ENCODE measurements at places on chromosomes 6 and 20.

GRCh38 chr20:58613061-58613854 is 37.8 kb upstream of the STX16 start:
- DNase-seq, result no peak

DNA sequence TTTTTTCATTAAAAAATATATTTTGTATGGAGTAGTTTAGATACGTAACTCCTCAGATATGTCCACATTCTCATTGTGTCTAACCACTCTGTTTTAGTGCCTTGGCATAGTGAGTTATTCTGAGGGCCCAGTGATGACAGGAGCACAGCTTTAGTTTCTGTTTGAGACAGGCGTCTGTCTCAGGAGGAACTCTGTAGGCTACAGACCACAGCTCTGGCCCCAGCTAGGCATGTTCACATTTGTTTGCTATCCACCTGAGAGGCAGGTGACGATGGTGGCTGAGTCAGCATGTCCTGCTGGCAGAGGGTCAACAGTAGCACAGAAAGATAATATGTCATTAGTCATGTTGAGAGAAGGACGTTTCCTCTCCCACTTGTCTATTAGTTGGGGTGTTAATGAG is 16.3 kb downstream of the LRRC1 start:
- DNase-seq, result no peak

- DNase-seq, result no peak
Measured at GRCh38 chr6:64012351-64013001, 376.9 kb downstream of the PHF3 start.

- DNase-seq, result no peak
Measured at GRCh38 chr6:168315596-168315995, 4.0 kb downstream of the DACT2 start.

DNA sequence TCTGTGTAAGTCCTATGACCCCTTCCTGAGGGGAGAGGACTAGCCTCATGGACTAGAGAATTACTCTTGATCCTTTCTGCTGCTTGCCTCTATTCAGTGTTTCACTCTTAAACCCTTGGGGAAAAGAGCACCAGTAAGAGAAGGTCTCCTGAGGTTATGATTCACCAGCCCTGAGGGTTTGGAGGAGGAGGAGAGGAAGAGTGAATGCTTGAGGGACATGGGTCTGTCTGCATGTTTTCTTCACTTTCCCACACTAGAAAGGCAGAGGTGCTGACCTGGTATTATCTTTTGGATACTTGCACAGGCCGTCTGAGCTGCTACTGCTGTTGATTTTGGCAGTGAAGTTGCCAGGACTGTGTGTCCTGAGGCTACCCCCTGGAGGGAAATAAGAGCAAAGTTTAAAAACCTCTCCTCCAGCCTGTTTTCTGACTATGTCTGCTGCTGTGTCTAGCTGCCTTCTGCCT is 78.3 kb downstream of the CD109 start:
- DNase-seq, result no peak

GRCh38 chr6:157708239-157708638 is 114.8 kb upstream of the SNX9 start:
- no peak for DNase-seq

DNA sequence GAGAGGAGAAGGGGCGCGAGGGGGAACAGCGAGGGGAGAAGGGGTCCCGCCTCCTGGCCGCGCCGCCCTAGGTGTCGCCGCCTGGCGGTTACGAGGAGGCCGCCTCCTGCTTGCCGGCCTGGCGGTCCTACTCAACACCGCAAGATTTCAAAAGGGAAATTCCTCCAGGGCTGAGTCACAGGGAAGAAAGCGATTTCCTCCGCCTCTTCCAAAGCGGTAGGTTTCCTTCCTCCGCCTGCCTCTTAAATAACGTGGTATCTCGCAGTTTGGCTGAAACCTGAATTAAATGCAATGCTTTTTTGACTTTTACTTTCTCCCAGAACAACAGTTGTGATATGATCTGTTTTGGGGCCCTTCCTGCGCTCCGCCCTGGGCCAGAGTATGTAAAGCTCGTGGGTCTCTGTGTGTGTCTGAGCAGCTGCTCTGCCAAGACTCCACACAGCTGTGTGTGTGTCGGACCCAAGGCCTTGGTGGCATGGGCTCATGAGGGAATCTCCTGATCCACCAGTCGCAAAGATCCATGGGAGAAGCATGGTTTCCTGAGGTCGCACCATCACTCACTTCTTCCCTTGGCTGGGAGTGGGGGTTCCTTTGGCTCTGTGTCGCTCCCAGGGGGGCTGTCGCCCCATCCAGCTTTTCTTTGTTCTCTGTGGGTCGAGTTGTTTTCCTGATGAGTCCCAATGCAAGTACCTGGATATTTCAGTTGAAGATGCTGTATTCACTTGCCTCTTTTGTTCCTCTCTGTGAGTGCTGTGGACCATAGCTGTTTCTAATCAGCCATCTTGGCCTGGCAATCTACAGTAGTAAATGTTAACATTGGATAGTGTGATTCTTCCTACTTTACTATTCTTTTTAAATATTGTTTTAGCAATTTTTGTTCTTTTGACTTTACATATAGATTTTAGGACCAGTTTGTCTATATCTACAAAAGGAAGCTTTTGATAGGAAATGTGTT is 31.6 kb upstream of the NOTCH4 start:
- DNase-seq, result peak; percentile 26
